ENCODE measurements at places on chromosomes 5 and 9.

DNA sequence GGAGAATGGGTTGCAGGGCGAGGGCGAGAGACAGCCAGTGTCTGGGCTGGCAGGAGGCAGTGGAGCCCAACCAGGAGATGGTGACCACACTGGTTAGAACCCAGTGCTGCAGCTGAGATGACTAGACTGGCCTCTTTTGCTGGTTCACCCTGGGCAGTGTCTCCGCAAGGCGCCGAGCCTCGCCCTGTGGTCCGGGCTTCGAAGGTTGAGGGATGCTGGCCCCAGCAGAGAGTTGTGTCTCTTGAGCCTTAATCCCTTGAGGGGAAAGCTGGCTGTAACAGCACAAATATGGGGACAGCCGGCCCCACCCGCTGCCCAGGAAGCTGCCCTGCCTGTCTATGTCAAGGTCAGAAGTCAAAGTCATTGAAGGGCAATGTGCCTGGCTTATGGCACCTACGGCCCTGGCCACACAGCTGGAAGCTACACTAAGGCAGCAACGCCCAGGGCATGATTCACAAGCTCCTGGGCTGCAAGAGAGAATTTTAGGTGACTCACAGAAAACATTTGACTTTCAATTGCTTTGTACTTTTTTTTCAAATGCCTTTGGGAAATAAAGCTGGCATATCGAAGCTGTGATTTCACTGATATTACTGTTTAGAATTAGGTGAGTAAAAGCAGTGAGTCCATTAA lies 33.3 kb downstream of the NKX2-5 start:
- DNase-seq: no peak

DNA sequence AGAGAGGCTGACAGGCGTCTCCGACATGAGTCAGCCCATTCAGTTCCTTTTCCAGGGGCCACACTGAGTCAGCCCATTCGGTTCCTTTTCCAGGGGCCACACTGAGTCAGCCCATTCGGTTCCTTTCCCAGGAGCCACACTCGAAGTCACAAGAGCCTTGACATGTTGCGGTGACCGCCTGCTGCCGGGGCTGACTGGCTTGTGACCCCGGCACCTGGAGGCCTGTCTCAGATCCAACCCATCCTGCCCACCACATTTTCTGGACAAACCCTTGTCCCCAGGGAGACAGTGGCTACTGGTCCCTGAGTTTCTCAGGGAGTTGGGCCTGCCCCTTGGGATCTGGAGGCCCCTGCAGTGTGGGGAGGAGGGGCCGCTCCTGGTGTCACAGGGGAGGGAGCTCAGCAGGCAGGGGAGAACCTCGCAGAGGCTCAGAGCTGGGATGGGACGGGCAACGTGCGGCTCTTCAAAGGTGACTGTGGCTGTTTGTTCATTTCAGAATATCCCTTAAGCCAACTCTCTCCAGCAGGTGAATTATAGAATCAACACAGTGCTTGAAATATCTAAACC lies 40.5 kb upstream of the LPCAT1 start:
- no peak for DNase-seq

DNA sequence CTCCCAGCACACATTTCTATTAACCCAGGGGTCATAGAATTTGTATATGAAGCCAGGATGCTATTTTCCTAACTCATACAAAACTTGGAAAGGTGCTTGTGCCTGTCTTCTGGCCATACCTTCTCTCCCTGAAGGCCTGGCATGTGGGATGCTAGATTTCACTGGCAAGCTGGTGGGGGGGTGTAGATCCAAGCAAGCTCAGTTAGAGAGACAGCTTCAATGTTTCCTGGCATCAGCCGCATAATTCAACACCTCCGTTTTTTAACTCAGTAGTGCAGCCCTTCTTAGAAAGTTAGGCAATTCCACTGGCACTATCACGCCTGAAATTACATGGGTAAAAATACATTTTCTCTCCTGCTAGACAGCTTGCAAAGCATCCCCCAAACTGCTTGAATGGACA lies 51.8 kb downstream of the MEGF10 start:
- no peak for DNase-seq

- DNase-seq: no peak
Measured at GRCh38 chr5:87770601-87771121, 357.9 kb upstream of the CCNH start.

GRCh38 chr9:100575765-100576386 lies 2.0 kb upstream of the CAVIN4 start:
- DNase-seq: no peak

GRCh38 chr5:208449-209114 lies 9.4 kb downstream of the CCDC127 start:
- no peak for DNase-seq

GRCh38 chr9:106893088-106893487 lies 30.1 kb downstream of the ZNF462 start:
- no peak for DNase-seq

- no peak for DNase-seq
Measured at GRCh38 chr5:1032551-1033027, 24.0 kb downstream of the NKD2 start.

- DNase-seq: no peak
Measured at GRCh38 chr5:13217636-13218035, 726.9 kb downstream of the DNAH5 start.

- no peak for DNase-seq
Measured at GRCh38 chr5:29614206-29614605, 1579.3 kb upstream of the CDH6 start.

- no peak for DNase-seq
Measured at GRCh38 chr9:75937521-75938258, 47.2 kb downstream of the PCSK5 start.

DNA sequence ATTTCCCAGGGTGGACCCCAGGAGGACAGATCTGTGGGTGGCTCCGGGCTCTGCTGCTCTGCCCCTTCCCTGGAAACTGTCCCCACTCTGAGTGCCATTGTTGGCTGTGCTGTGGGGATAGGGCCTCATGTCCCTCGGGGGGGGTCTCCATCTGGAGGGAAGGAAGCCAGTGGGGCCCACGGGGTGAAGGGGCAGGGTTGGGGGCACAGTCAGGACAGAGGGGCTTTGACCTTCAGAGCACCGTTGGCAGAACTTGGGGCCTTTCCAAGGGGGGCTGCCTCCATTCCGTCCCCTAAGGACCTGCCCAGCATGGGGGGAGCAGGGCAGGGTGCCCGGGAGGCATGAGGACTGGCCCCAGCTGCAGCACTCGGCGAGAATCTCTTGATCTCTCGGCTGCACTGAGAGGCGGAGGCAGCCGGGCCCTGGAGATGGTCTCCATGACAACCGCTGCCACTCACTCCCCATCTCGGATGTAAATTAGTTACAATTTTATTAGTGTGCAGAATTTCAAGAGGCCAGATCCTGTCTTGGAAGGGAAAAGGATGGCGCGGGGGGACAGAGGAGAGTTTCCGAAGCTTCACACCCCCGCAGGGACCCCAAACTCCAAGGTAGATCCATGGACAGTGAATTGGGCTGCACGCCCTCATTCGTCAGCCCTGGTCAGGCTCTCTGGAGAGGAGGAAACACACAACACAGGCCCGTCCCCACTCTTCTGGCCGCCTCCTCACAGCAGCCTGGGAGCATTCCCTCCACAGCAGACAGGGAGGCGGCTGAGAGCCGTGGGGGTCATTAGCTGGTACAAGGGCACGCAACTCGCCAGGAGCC lies 216.2 kb upstream of the IER5L start:
- no peak for DNase-seq

GRCh38 chr9:130060296-130060695 lies 6.6 kb downstream of the GPR107 start:
- DNase-seq: no peak

- no peak for DNase-seq
Measured at GRCh38 chr5:173963182-173963838, 25.7 kb upstream of the C5orf47 start.

DNA sequence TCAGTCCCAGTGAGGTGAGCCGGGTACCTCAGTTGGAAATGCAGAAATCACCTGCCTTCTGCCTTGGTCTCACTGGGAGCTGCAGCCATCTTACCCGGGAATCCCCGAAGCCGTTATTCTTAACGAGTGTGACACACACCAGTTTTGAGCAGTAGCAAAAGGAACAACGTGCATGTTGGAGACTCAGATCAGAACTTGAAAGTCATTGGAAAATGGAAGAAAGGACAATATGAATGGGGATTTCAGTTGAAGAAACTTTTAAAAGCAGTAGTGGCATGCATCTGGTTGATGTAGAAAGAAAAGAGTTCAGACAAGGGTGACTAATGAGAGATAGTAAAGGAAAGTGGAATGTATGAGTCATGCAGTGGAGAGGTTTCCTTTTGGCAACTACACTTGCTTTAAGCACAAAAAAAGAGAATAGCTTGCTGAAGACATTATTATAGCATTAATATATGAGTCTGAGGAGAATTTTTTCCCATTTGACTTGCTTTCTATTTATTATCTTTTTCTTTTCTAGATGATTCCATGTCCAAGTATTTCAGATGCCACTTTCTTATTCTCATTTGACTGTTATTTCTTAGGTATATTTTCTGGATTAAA lies 44.4 kb upstream of the ANKDD1B start:
- peak; percentile 64 for DNase-seq

DNA sequence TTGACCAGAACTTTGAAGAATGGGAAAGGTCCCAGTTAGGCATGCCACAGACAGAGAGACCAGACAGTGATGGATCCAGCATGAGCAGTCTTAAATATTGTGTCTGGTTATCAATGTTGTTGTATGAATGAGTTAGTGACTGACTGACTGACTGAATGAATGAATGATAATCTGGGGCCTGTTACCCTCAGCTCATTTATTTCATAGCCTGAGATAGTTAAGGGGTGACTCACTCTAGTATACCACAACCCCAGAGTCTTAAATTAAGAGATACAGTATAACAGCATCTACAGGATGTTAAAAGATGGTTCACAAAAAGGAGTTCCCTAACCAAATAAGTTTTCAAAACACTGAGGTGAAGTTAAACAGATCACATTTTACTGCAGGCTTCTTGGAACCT lies 133.5 kb downstream of the SGCD start:
- no peak for DNase-seq

DNA sequence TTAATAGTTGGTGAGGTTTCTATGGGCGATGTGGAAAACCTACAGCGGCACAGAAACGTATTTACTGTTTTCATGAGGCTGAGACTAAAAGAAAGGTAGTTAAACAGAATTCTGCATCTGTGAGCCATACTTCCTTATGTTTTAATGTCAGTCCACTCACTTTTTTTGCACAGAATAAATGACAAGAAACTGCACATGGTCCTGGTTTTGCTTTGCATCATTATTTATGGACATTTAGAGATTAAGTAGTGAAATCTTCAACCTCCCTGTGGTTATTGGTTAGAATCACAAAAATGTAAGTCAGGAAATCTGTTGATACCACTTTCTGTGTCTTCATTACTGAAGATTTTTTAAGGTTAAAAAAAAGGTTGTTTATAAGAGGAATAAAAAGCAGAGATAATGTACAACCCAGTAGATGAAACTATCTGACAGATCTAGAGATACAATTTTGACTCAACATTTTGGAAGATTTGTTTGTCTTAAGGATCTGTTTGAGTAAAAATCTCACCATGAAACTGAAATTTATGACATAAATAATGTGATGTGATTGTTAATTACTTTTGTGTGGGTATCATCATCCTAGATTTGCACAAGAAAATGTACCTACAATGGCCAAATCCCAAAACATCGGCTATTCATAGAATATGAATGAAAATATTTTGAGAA lies 2.4 kb downstream of the PRR16 start:
- DNase-seq: no peak

- no peak for DNase-seq
Measured at GRCh38 chr9:85007748-85008147, 338.2 kb downstream of the NTRK2 start.

DNA sequence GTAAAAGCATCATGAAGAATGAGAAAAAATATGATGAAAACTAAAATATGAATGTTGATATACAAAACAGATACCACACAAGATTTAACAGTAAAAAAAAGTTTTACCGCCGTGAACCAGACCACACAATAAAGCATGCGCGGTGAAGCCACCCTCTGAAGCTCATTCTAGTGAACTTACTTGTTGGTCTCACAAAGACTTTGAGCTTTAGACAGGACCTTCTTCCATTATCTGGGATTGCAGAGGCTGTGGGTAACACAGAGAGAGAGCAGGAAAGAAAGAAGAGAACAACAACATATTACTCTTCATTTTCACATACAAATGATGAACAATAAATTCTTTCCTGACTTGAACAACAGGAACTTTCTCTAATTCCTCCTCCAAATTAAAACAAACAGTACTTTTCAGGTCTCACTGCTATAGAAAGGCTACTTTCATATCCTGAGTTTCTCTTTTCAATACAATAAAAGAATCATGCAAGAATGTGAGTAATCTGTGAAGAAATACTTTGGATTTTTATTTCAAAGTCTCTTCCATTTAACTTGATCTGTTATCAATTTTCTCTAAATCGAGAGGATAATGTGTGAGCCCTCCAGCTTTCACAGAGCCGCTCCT lies 283.1 kb downstream of the EFNA5 start:
- no peak for DNase-seq

Data from activated naive CD4-positive, alpha-beta T cell treated with Interleukin-2 at 50 U/mL for 16 hours (primary cell).